ENCODE measurements at places on chromosomes 2 and 18.

- DNase-seq, result peak; percentile 100
Measured at GRCh38 chr2:42138163-42139015, 30.8 kb upstream of the EML4 start.

- peak; percentile 83 for DNase-seq
Measured at GRCh38 chr18:11908182-11909060, at the start of gene MPPE1. MPPE1 (minus strand) TSS chr18:11908317; CDS start chr18:11897264, 11,053 bp downstream.

- no peak for DNase-seq
Measured at GRCh38 chr2:98753801-98754200, 22.9 kb upstream of the MGAT4A start.

GRCh38 chr18:54878159-54878622 lies 49.9 kb downstream of the RAB27B start:
- DNase-seq, result peak; percentile 22

- no peak for DNase-seq
Measured at GRCh38 chr2:138906549-138906948, 126.4 kb upstream of the NXPH2 start.

GRCh38 chr2:133561045-133561852 lies 7.0 kb downstream of the NCKAP5 start:
- DNase-seq, result peak; percentile 69

GRCh38 chr2:166180951-166181812 lies 53.4 kb upstream of the SCN1A start:
- peak; percentile 34 for DNase-seq

GRCh38 chr18:59219672-59220163 lies at the start of gene GRP:
GRP (plus strand) TSS chr18:59220158; CDS start chr18:59220266, 108 bp downstream.
- no peak for DNase-seq

- DNase-seq, result no peak
Measured at GRCh38 chr2:42036413-42036812, 11.4 kb upstream of the PKDCC start.

GRCh38 chr2:218022851-218023530 lies 20.2 kb upstream of the TNS1 start:
- DNase-seq, result no peak

DNA sequence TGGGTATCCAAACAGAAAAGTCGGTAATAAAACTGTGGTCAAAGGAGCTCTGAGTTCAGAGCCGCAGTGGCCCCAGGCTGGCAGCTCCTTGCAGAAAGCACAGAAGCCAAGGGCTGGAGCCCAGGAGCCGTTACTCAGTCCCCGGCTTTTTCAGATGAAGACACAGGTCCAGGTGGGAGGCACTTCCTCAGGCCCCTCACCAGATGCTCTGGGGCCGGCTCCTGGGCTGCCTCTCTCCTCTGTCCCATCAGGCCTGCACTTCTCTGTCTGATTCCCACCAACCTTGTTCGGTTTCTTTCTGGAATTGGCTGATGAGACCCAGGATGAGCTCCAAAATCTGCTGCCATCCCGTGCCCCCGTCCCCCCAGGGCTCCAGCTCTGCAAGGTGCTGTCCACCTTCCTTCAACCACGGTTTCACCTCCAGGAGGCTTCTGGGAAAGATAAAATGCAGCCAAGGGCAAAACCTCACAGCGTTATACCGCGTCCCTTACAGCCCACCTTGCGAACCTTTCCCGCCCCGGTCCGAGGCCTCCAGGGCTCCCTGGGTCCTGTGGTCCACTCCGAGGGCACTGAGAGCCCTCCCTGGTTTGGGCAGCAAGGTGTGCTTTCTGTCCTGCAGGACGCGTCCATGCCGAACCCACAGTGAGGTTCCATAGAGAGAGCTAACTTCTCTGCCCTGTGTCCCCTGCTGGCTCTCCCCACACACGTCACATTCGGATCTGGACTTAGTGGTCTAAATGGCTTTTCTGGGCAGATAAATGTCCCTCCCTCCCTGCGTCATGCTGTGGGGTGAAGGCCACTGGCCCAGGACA lies 102.9 kb downstream of the TPO start:
- DNase-seq, result no peak

- DNase-seq, result no peak
Measured at GRCh38 chr18:13574355-13574754, 152.0 kb downstream of the FAM210A start.

GRCh38 chr2:47145466-47145865 lies 9.6 kb downstream of the STPG4 start:
- no peak for DNase-seq

- DNase-seq, result no peak
Measured at GRCh38 chr18:6389005-6389404, 25.7 kb downstream of the L3MBTL4 start.
